ENCODE measurements at places on chromosomes 12 and 14. TPM values are rescaled to one million over a fixed set of nuclear protein-coding genes. Genes with fewer than 3 reads are reported as not detected.

LPAR5 gene
- not detected for polyA plus RNA-seq

MORN3 gene
- polyA plus RNA-seq: 1.4 TPM

MYF5 gene
- polyA plus RNA-seq: not detected

NOXRED1 gene
- 0.60 TPM for polyA plus RNA-seq

MYO1A gene
- polyA plus RNA-seq: not detected

PMEL gene
- not detected for polyA plus RNA-seq

ACAD10 gene
- polyA plus RNA-seq: 3.2 TPM

DEGS2 gene
- 1.2 TPM for polyA plus RNA-seq

GALNT16 gene
- 23.2 TPM for polyA plus RNA-seq

TBX5 gene
- not detected for polyA plus RNA-seq

TMEM132C gene
- polyA plus RNA-seq: 0.27 TPM

LARP4 gene
- 47.8 TPM for polyA plus RNA-seq

TMTC1 gene
- polyA plus RNA-seq: 43.2 TPM

TRHDE gene
- 3.8 TPM for polyA plus RNA-seq

SSPN gene
- polyA plus RNA-seq: 4.0 TPM

PARP11 gene
- 4.1 TPM for polyA plus RNA-seq

CAPRIN2 gene
- polyA plus RNA-seq: 97.4 TPM

WNT5B gene
- not detected for polyA plus RNA-seq

VRTN gene
- polyA plus RNA-seq: not detected

CD163L1 gene
- 0.63 TPM for polyA plus RNA-seq

SCARB1 gene
- 0.88 TPM for polyA plus RNA-seq

FBXL14 gene
- polyA plus RNA-seq: 12.8 TPM

KIF26A gene
- not detected for polyA plus RNA-seq

ADGRD1 gene
- 15.4 TPM for polyA plus RNA-seq

SLC2A13 gene
- 29.9 TPM for polyA plus RNA-seq

PMCH gene
- 2.1 TPM for polyA plus RNA-seq

DLGAP5 gene
- not detected for polyA plus RNA-seq

UNC119B gene
- polyA plus RNA-seq: 2.4 TPM

CKB gene
- 1,817 TPM for polyA plus RNA-seq

GLT1D1 gene
- 3.0 TPM for polyA plus RNA-seq

PPHLN1 gene
- 125 TPM for polyA plus RNA-seq

DUSP16 gene
- 1.6 TPM for polyA plus RNA-seq

LALBA gene
- polyA plus RNA-seq: not detected

CFAP54 gene
- 2.8 TPM for polyA plus RNA-seq

SCNN1A gene
- not detected for polyA plus RNA-seq

NRIP2 gene
- 0.48 TPM for polyA plus RNA-seq

PPP4R4 gene
- polyA plus RNA-seq: 101 TPM

DYNLL1 gene
- 1,881 TPM for polyA plus RNA-seq

PLXNC1 gene
- polyA plus RNA-seq: 3.8 TPM

VTI1B gene
- polyA plus RNA-seq: 28.1 TPM

ZDHHC17 gene
- 46.8 TPM for polyA plus RNA-seq

SNW1 gene
- 48.6 TPM for polyA plus RNA-seq

CATSPERB gene
- polyA plus RNA-seq: not detected

TMEM253 gene
- polyA plus RNA-seq: 4.4 TPM

PUS7L gene
- 24.6 TPM for polyA plus RNA-seq

LBHD2 gene
- polyA plus RNA-seq: not detected

PRPH gene
- polyA plus RNA-seq: not detected

LMO3 gene
- 71.5 TPM for polyA plus RNA-seq

AREL1 gene
- 13.5 TPM for polyA plus RNA-seq

C14orf93 gene
- polyA plus RNA-seq: 1.1 TPM

OR10G3 gene
- not detected for polyA plus RNA-seq

CCDC38 gene
- not detected for polyA plus RNA-seq

SLC7A8 gene
- polyA plus RNA-seq: 22.0 TPM

Measured in Purkinje cell (primary cell).